ENCODE measurements at places on chromosomes 1 and 21.

DNA sequence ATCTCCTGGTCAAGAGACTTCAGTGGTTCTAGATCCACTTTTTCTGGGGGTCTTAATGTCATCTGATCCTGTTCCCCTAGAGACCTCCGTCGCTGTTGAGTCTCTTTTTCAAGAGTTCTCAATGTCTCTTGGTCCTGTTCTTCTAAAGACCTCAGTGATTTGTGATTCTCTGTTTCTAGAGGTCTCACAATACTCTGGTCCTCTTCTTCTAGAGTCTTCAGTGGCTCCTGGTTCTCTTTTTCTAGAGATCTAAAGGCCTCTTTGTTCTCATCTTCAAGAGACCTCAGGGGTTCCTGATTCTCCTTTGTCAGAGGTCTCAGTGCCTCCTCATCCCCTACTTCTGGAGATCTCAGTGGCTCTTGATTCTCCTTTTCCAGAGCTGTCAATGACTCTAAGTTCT is 5.4 kb downstream of the NES start:
- no peak for DNase-seq

DNA sequence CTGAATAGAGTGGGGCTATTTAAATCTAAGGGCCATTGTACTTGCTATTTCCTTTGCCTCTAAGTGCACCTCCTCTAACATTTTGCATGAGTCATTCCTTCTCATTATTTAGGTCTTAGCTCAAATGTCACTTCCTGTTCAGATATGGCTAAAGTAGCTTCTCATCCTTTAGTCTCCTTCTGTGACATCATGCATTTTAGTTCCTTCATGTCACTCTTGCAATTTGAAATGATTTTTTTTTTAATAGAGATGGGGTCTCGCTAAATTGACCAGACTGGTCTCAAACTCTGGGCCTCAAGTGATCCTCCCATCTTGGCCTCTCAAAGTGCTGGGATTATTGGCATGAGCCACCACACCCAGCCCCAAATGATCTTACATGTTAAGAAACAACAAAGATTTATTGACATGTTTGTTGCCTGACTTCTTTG is 6.6 kb downstream of the TBX19 start:
- DNase-seq, result peak; percentile 34

DNA sequence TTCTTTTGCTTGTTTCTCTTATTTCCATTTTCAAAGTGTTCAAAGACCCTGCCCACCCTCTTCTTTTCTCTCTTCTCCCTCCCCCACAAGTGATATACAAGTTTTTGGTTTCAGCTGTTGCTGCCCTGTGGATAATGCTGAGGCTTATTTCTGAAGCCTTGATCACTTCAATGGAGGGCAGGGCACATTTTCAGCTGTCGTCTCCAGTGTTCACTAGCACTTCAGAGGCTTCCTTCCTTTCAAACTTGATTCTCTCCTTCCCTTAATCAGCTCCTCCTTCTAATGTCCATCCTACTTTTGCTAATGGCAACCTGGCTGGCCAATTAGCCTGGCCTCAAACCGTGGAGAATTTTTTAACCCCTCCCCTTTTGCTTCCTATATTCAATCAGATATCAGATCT is 435.7 kb upstream of the RUNX1 start:
- no peak for DNase-seq

- DNase-seq, result no peak
Observed at GRCh38 chr1:113691184-113691583, 68.1 kb downstream of the PHTF1 start.

GRCh38 chr1:20400341-20401177 is 85.5 kb downstream of the CAMK2N1 start:
- no peak for DNase-seq
